RWPE1 (cell line): ENCODE measurements at places on chromosomes 6 and 20.
A peak's percentile ranks its signal among the peaks of the same experiment; 100 is the strongest.

DNA sequence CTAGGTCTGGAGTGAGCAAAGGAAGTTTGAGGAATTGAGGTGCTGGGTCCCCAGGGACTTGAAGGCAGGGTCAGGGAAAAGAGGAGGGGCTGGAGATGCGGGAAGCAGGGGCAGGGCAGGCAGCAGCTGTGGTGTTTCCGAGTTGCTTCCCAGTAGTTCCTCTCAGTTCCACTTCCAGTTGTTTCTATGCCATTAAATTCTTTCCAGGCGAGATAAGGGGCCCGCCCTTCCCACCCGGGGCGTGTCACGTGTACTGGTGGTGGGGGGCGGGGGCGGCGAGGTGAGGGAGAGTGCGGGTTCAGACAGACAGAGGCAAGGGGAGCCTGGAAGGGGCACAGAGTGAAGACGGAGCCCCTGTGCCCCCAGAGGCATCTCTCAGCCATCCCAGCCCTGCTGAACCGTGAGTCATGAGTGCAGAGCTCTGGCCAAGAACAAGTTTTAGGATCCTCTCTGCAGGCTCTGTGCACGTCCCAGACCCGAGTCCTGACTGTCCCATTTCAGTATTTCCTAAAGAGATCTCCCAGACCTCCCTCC is 977 bp downstream of the TNXB start:
- DNase-seq, result peak; percentile 42

GRCh38 chr20:59825944-59826759 is 107.3 kb downstream of the SYCP2 start:
- DNase-seq, result peak; percentile 94

DNA sequence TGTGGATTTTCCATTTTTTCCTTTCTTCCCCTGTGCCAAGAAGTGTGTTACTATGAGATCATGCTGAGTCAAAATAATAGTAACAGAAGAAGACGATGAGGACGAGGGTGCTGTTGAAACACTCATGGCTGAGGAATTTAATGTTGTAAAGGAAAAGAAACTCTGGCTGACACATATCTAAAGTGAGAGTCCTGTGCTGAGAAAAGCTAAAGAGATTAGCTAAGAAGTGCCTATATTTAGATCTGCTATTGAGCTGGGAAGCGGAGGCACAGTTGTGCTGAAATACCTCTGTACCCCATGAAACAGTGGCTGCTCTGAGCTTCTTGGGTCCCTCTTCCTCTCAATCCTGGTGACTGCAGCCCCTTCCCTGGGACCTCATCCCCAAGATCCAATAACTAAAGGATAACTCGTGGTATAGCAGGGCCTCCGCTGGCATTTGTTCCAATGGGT is 1.1 kb upstream of the SYTL3 start:
- peak; percentile 53 for DNase-seq

- peak; percentile 54 for DNase-seq
Observed at GRCh38 chr20:60851826-60852704, 400.0 kb upstream of the CDH4 start.

GRCh38 chr20:19512886-19513677 is 245.0 kb upstream of the RIN2 start:
- DNase-seq, result no peak

GRCh38 chr6:148240861-148241477 is 101.7 kb upstream of the SASH1 start:
- no peak for DNase-seq

DNA sequence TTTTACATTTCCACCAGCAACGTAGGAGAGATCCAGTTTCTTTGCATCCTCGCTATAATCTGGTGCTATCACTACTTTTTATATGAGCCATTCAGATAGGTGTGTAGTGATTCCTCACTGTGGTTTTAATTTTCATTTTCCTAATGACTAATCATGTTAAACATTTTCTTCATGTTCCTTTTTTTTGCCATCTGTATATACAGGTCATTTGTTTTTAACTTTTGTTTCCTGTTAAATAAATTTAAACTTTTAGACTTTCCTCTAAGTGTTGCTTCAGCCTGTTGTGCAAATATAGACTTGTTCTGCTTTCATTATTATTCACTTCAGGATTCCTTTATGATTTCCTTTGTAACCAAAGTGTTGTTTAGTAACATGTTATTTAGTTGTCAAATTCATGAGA is 697.4 kb downstream of the PTPRT start:
- no peak for DNase-seq

DNA sequence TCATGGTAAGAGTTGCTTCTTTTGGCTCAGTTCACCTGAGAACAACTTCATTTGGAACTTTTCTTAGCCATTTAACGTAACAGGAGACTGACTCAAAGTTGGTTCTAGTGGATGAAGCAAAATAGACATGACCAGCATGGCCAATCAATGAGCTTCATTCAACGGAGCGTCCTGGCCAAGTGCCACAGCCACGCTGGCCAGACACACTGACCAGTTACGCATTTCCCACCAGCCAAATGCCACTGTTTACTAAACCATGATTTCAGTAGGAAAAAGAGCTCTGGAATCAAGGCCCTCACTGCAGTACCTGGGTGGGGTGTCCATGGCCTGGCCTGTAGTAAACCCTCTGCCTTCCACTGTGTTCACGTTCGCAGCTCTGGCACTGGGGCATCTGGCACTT is 80.4 kb downstream of the POPDC3 start:
- no peak for DNase-seq

DNA sequence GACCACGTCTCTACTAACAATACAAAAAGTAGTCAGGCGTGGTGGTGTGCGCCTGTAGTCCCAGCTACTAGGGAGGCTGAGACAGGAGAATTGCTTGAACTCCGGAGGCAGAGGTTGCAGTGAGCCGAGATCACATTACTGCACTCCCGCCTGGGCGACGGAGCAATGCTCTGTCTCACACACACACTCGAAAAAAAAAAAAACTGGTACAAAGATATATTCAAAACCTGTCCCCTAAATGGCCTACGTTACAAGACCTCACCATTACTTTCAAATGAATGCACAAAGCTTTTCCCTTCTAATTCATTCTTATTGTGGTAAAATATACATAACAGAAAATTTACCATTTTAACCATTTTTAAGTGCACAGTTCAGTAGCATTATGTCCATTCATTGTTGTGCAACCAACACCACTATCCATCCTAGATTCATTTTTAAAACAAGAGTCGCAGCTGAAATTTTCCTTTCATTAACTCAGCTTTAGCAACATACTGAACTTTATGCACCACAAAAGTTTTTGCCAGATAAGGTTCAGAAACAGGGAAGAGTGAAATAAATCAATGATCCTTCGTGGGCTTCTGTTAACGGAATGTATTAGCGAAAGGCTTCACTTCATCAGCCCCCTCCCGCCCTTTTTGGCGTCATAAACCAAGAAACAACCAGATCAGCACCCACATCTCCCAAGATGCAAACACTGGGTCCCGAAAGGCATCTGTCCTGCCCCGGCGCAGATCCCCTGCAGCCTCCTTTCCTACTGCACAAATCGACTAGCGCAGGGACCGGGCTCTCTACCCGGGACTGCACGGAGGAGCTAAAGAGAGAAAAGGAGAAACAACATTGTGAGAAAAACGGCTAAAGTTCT is 825 bp upstream of the FAM135A start:
- no peak for DNase-seq

GRCh38 chr6:46539866-46540265 is 48.6 kb upstream of the RCAN2 start:
- DNase-seq, result no peak

DNA sequence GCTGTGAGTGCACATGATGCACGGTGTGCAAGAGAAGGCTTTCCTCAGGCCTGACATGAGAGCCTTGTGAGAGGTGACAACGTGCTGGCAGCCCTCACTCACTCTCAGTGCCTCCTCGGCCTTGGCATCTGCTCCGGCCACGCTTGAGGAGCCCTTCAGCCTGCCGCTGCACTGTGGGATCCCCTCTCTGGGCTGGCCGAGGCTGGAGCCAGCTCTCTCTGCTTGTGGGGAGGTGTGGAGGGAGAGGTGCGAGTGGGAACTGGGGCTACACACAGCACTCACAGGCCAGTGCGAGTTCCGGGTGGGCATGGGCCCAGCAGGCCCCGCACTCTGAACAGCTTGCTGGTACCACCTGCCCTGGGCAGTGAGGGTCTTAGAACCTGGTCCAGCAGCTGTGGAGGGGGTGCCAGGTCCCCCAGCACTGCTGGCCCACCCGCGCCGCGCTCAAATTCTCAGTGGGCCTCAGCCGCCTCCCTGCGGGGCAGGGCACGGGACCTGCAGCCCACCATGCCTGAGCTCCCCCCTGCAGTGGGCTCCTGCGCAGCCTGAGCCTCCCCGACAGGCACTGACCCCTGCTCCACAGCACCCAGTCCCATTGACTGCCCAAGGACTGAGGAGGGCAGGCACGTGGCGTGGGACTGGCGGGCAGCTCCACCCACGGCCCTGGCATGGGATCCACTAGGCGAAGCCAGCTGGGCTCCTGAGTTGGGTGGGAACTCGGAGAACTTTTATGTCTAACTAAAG is 74.9 kb upstream of the BMP5 start:
- no peak for DNase-seq

DNA sequence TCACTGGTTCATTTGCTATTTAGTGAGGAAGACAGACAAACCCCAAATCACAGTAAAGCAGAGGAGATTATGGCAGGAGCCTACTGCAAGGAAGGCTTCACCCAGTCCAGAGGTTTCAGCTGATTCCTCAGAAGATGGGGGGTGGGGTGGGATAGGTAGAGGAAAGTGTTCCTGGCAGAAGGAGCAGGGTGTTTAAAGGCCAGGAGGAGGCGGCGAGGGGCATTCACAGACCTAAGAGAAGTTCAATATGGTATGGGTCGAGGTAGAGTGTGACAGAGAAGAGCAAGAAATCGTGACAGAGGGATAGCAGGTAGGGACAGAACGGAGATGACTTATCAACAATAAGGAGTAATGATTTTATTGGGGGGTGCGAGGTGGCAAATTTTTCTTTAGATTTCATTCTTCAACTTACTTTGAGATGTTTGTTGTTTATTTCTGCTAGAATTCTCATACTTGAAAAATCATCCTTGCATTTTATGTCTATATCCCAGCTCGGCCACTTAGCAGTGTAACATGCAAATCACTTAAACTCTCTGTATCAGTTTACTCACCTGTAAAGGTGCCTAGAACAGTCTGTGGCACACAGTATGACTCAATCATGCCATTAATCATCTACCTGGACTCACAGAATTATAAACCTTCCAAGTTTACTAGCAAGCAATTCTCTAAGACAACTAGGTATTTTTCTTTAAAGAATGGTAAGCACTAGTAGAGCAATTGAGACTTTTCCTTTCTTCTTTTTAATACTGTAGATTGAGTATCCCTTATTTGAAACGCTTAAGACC is 176.7 kb downstream of the REV3L start:
- peak; percentile 34 for DNase-seq
